ENCODE measurements at places on chromosomes 3 and 15. TPM values are rescaled to one million over a fixed set of nuclear protein-coding genes. Genes with fewer than 3 reads are reported as not detected.

GRCh38 chr3:148914936-148915690 is 50.0 kb downstream of the CPA3 start:
- H3K27me3 ChIP-seq, result peaks cover 9% of the 10 kb centered on the region
- H3K4me1 ChIP-seq, result no peaks in the 10 kb centered on the region
- no peak overlapping the region for H3K4me3 ChIP-seq
- no peak for DNase-seq
- no peak overlapping the region for H3K27ac ChIP-seq
- H3K36me3 ChIP-seq, result no peaks in the 10 kb centered on the region

DNA sequence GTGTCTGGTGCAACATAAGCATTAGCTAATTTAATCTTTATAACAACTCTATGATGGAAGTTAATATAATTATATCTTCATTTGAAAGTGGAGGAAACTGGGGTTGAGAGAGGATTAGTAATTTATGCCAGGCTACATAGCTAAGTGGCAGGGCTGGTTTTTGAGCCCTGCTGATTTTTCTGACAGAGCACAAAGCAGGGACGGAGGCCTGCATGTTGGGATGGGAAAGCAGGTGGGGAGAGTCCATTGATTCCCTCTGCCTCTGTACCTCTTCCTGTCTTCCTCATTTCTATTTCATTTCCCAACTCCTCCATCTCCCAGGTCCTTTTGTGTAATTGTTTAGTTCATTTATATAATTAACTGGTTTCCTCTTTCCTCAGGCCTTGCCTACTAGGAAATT is 251.6 kb upstream of the ZPLD1 start:
- no peak for DNase-seq
- no peaks in the 10 kb centered on the region for H3K27me3 ChIP-seq
- H3K4me1 ChIP-seq, result peaks cover 5% of the 10 kb centered on the region
- no peak overlapping the region for H3K4me3 ChIP-seq

LHFPL4 gene
- not detected for total RNA-seq

ZNF710 gene
- 28.3 TPM for total RNA-seq

SLITRK3 gene
- not detected for total RNA-seq

RTP4 gene
- total RNA-seq, result 3.0 TPM
